ENCODE measurements at places on chromosomes 1 and 21.

DNA sequence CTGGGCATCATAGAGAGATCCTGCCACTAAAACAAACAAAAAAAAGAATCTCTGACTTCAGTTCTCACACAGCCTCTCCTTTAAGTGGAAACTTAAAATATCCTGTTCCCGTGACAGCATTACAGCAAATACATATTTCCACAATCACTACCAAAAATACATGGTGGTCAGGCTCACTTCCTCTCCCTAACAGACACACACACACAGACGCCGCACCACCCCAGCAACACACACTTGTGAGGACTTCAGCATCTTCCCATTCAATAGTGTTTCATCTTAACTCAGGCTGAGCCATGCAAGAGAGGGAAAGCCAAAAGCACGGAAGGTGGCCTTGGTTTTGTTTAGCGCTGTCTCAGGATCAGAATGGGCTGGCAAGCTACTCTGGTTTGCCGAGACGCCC is 21.9 kb downstream of the KIAA1614 start:
- H3K27me3 ChIP-seq = no peaks in the 10 kb centered on the region
- no peaks in the 10 kb centered on the region for H3K4me1 ChIP-seq
- peaks cover 7% of the 10 kb centered on the region for H3K36me3 ChIP-seq
- DNase-seq = no peak
- H3K27ac ChIP-seq = no peak overlapping the region
- H3K4me3 ChIP-seq = no peak overlapping the region

GRCh38 chr1:173508541-173508940 is 31.4 kb downstream of the PRDX6 start:
- H3K27me3 ChIP-seq = no peaks in the 10 kb centered on the region
- no peak for DNase-seq
- H3K4me3 ChIP-seq = no peak overlapping the region
- H3K4me1 ChIP-seq = no peaks in the 10 kb centered on the region
- no peak overlapping the region for H3K27ac ChIP-seq
- H3K36me3 ChIP-seq = no peaks in the 10 kb centered on the region

- no peak overlapping the region for H3K4me3 ChIP-seq
- no peaks in the 10 kb centered on the region for H3K27me3 ChIP-seq
- H3K27ac ChIP-seq = no peak overlapping the region
These were observed 16.1 kb upstream of the MFSD2A start for GRCh38 chr1:39938856-39939255.

DNA sequence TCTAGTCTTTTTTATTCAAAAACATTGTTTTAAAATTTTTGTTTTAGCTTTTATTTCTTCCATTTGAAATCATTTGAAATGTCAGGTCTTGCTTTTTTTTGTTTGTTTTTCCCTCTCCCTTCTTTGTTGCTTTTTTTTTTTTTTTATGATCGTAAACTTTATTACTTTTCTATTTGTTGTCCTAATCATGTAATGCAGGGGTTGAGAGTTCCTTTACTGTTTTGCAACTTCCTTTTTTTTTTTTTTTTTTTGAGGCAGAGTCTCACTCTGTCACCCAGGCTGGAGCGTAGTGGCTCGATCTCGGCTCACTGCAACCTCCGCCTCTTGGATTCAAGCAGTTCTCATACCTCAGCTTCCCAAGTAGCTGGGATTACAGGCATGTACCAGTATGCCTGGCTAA is 24.8 kb downstream of the IVNS1ABP start:
- H3K27ac ChIP-seq = no peak overlapping the region
- no peaks in the 10 kb centered on the region for H3K36me3 ChIP-seq
- DNase-seq = no peak
- no peak overlapping the region for H3K4me3 ChIP-seq
- H3K4me1 ChIP-seq = no peaks in the 10 kb centered on the region

GRCh38 chr1:218397752-218398339 is 52.7 kb downstream of the TGFB2 start:
- DNase-seq = no peak
- no peak overlapping the region for H3K4me3 ChIP-seq
- no peaks in the 10 kb centered on the region for H3K36me3 ChIP-seq
- no peaks in the 10 kb centered on the region for H3K27me3 ChIP-seq

All from Peyer's patch (tissue), 4 donors.